ENCODE measurements at places on chromosomes 12 and 14.

DNA sequence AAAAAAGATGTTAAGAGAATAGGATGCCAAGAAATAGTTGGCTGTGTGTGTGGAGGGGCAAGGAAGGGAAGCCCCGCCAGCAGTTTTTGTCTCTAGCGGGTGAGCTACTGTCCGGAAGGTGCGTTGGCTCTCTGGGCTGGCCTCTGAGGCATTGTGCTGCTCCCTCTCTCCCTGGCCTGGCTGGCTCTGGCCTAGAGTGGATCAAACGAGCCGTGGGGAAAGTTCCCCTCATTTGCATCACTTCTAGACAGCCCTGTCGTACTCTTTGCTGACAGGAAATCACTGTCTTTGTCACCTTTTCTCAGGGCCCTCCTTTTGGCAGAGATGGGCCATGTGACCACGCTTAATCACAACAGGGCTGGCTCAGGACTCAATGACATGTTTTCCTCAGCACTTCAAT lies 236.1 kb upstream of the NPAS3 start:
- DNase-seq: peak; percentile 5

- DNase-seq: peak; percentile 29
These were observed 39.2 kb downstream of the EFCAB11 start for GRCh38 chr14:89915114-89915878.

GRCh38 chr12:93954166-93955112 lies 193.9 kb upstream of the PLXNC1 start:
- no peak for DNase-seq

DNA sequence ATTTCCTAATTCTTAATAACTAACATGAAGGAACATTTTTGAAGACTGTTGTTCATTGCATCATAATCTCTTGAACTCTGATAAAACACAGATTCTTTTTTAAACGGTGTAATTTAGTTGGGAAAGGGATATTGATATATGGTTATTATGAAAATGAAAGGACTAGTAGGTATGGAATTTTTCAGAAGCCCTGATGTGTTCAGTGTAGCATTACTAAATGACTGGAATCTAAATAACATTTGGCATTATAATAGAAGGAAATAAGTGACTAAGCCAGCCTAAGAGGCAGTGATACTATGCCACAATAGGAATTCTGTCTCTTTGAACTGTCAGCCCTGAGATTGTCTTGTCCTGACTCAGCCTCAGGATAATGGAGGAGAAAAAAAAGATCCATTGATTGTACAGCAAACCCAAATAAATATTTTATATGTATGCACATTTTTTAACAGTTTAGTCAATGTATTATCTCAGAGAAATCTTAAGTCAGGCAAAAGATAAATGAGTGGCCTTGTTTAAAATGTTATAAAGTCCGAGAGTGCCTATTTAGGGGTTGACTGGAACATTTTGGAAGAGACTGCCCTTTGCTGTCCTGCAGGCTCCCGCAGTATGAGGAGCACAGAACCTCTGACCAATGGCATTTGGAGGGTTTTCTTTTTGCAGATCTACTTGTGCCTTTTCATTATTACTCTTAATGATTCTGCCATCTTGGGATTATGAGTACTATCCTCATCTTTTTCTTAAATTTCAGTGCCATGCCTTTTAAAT lies 271.2 kb downstream of the EGLN3 start:
- no peak for DNase-seq

GRCh38 chr12:104258476-104259067 lies 43.0 kb downstream of the TXNRD1 start:
- no peak for DNase-seq

DNA sequence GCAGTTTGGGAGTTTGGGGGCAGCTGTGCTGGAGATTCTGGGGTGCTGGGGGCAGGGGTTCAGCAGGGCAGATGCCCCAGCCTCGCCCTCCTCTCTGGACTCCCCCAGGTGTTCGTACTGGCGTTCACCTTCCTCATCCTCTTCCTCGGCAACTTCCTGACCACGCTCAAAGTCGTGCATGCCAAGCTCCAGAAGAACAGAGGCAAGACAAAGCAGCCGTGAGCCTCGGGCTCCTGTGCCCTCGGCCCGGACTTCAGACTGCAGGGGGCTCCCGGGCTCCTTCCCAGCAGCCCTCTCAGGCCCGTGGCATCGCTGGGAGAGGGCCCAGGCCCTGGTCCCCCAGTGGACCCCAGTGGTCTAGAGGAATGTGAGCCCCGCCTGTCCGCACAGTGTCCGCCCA lies 18.0 kb downstream of the RHOF start:
- DNase-seq: no peak

- no peak for DNase-seq
These were observed 40.0 kb downstream of the GPR65 start for GRCh38 chr14:88044776-88045446.

- DNase-seq: no peak
These were observed 625.5 kb downstream of the DIO2 start for GRCh38 chr14:79585845-79586244.

DNA sequence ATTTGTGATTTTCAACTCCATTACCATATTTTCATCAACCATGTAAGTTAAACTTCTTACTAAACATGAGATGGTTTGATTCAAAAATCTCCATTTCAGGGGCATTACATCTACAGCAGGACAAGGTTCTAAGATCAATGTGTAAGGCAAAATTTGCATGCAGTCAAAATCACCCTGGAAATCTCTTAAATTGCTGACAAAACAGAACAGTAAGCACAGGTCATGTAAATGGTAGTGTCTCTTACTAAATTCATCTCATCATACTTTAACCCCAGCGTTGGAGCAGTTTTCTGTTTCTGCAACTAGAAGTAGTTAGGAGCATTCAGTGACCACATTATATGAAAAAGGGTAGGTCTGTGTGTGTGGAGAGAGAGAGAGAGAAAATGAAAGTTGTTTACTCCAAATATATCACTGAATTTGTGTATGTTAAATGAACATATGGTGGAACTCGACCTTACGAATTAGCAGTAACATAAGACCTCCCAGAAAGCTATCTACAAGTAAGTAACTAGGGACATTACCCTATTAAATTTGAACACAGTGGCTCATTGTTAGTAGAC lies 227.5 kb downstream of the SSPN start:
- DNase-seq: no peak

DNA sequence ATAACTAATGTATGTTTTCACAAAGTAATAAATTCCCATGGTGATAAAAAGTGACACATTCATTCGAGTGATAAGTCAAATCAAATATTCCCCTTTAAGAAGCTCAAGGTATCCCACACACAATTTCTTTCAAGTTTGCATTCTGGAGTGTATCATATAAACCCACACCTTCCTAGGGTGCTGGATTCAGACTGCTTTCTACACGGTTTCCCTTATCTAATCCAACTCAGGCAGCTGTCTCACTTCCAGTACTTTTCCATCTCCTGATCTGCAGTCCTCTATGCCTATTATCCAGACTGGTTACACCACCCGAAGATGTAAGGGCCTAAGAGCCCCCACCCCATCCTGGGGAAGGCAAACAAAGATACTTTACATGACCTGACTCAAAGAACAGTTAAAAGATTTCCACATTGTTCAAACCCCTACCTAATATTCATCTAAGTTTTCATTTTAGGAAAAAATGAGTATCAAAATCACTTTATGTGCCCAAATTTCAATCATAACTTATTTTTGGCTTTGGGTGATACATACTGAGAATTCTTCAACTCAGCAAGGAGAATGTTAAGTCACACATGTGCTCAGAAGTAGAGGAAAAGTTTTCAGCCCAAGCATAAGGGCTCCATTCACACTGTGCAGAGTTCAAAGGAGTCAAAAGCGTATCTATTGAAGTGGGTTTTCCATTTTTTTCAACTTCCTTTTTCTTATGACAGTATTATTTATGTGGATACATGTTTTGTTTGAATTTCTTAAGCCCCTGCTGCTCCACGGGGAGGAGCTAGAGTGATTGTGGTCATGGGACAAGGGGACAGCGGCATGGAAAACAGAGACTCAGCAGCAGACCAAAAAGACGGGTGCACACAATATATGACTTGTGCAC lies 41.8 kb downstream of the CORO1C start:
- DNase-seq: no peak

DNA sequence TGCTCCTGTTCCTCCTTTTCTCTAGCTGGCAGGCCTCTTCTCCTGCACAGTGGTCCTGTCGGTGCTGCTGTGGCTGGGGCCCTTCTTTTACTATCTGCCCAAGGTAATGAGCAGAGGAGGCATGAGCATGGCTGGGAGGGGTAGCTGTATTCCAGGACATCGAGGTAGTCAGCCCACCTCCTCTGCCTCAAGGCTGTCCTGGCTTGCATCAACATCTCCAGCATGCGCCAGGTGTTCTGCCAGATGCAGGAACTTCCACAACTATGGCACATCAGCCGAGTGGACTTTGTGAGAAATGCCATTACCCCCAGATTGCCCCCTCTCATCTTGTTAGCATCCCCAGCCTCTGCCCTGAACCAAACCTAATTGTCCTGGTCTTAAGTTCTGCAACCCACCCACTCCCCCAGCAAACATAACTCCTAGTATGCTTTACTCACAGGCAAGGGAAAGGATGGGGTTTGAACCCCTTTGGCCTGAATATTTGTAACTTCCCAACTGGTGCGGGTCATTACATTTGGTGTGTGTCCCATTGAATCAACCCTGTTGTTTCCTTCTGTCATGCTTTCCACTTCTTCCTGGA lies 9.1 kb downstream of the B4GALNT1 start:
- DNase-seq: no peak

DNA sequence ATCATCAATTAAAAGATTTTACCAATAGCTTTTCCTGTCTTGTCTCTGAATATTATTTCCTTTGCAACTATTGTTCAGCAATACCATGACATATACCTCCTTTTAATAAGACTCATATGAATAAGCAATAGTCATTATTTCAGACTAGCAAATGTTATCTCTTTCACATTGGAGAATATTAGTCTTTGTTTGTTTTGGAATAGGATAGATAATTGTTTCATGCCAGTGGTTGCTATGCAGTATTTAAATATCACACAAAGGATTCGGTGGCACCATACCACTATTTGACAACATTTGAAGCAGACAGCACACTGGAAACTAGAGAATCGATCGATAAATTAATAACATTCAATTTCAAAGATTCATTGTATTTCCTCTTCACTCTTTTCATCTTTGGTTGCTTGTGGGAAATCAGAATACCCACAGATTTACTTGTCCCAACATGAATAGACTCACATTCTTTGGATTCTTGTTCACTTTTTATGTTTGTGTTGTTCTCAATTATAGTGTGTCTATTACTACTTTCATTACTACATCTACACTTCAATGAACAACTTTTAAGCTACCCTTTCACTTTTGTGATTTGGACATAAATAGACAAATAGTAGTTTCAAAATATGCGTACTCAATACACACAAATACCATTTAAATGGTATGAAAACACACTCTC lies 42.7 kb upstream of the TBPL2 start:
- no peak for DNase-seq

DNA sequence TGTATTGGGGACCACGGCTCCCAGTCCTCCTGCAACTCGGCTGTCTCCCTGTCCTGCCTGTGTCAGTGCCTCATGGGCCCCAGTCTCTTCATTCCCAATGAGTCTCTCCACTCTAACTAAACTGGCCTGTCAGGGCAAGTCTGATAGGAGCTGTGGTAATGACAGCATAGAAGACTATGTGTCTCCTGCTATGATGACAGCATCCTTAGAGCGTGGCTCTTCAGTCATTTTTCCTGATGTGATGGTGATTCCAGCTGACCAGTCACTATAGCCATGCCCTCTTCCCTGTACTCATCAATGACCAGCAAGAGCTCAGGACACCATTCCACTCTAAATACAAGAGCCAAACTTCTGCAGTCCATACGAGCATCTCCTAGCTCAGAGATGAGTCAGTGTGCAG lies 339.8 kb downstream of the PCNX1 start:
- no peak for DNase-seq

- no peak for DNase-seq
These were observed 1.7 kb downstream of the ANGEL1 start for GRCh38 chr14:76810953-76811400.

- DNase-seq: peak; percentile 31
These were observed 787 bp downstream of the HECTD4 start for GRCh38 chr12:112381406-112381882.

GRCh38 chr14:88998027-88998426 lies 173.6 kb downstream of the TTC8 start:
- DNase-seq: no peak

DNA sequence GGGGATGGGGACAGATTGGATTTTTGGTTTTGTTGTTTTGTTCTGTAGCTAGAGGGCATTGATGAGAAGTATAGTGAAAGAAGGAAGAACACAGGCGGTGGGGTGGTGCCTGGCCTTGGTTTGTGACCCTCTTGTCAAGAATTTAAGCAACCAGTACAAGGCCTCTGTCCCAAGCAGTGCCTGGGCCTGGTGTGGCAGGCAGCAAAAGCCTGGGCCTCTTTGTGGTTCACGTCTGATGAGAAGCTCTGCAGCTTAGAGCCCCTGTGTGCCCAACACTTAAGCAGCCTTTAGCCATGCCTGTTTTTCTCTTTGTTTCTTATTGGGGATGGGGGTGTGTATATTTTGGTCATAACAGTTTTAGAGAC lies 98.0 kb downstream of the PPP2R5C start:
- DNase-seq: no peak

DNA sequence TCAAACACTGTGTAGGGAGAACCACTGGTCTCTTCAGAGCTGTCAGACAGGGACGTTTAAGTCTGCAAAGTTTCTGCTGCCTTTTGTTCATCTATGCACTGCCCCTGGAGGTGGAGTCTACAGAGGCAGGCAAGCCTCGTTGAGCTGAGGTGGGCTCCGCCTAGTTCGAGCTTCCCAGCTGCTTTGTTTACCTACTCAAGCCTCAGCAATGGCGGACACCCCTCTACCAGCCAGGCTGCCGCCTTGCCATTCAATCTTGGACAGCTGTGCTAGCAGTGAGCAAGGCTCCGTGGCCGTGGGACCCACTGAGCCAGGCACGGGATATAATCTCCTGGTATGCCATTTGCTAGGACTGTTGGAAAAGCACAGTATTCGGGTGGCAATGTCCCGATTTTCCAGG lies 24.6 kb upstream of the YBX3 start:
- DNase-seq: no peak

DNA sequence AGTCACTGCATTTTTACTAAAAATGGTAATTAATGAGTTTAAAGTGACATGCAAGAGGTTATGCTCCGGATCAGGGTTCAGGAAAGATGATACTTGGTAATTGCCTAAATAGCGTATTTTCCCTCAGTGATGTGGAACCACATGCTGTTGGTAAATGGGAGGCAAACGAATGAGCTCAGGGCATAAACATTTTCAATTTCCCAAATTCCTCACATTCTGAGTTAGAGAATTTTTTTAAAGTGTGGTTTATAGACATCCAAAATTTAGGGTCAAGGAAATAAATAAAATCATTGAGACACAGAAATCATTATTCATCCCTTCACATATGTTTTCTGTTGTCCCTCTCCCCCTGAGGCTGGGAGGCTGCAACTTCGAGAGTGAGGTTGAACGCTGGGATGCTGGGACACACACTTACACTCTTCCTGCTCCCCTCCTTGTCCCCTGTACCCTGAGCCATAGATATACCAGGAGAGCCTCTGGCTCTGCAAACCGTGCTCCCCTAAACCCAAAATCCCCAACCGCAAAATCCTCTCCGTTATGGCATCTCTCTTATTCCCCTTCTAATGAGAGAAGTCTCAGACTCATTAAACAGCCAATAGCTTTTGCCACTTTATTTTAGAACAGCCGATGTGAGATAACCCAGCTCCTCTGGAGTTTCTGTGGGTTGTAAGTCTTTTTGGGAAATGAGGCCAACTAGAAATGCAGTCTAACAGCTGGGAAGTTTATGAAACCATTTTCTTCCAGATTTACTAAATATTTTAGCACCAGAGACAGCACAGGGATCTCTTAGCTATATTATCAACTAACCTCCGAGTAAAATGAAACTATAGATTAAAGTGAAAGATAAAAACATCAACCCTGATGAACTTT lies 21.4 kb upstream of the ADGRD1 start:
- DNase-seq: no peak
